HL-60 (cell line): ENCODE measurements at places on chromosomes 2 and 18.
A peak's percentile ranks its signal among the peaks of the same experiment; 100 is the strongest.

DNA sequence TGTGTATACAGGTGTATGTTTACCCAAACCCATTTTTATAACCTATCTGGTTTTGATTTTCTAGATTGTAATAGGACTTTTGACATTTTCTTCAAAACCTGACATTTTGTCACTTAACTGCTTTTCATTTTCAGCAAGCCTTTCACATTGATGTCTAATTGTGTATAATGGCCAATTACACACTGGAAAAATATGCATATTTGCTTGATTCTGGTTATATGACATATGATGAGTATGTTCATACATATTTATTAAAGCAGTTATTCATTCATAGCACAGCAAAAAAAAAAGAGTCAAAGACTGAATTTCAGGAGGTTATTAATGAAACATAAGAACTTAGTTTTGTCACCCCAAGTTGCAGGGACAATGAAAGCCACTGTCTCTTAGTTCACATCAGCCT lies 307.7 kb upstream of the TNP1 start:
- DNase-seq = no peak

- DNase-seq = no peak
Observed at GRCh38 chr18:43563780-43564179, 286.5 kb upstream of the SYT4 start.

- DNase-seq = no peak
Observed at GRCh38 chr2:195562570-195563566, 94.2 kb upstream of the SLC39A10 start.

- no peak for DNase-seq
Observed at GRCh38 chr2:149042881-149043280, 4.4 kb downstream of the LYPD6B start.

DNA sequence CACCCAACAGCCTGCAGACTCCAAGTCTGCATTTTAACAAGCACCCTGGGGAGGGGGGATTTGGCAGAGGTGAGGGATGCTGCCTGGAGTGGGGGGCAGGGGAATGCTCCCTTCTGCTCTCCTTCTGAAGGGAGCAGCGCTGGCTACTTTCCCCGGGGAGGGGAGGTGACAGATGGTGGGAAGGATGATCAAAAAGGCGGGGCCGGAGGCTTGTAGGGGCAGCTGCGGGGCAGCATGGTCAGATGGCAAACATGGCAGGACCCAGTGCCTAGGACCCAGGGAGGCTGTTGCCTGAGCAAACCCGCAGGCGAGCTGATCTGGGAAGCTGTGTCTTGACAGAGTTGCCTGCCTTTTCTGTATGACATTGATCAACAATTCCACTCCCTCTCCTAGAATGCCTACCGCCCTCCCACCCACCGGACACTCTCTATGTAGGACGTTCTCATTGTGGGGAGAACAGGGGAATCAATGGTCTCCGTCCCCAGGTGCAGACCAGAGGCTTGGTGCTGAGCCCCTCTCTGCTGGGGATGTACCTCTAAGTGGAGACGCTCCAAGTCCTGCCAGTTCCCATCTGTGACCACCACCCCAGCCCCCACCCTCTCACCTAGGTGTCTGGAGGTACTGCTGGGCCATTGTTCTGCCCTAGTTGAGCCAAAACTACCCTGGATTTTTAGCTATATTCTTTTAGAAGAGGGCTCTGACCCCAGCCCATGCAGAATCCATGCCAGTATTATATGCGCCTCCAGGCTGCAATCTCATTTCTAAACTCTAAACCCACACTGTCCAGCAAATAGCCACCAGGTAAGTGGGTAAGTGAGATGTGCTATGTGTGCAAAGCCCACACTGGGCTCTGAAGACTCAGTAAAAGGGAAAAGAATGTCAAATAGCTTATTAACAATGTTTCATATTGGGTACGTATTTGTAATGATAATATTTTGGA lies 89.7 kb upstream of the SEC11C start:
- no peak for DNase-seq

GRCh38 chr18:26056291-26056690 lies 34.1 kb downstream of the SS18 start:
- no peak for DNase-seq

- no peak for DNase-seq
Observed at GRCh38 chr18:39485696-39486095, 1920.1 kb upstream of the CELF4 start.

GRCh38 chr2:1642993-1643619 lies 101.2 kb downstream of the PXDN start:
- DNase-seq = no peak

DNA sequence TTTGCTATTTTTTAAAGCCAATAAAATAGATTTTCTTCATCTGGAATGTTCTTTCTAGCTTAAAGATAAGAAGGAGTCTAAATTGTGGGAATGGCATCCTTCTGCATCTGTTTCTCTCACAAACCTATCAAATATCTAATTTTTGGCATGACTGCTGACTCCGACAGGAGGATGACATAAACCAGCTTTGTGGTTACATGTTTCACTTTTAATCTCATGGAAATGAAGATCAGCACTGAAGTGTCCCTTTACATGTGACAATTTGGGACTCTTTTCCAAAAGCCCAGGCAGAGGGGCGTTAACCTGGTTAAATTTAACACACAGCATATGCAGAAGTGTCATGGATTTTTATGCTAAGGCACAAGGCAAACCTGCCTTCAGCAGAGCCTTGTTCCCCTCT lies 694.7 kb downstream of the ARHGAP15 start:
- no peak for DNase-seq

- DNase-seq = peak; percentile 90
Observed at GRCh38 chr2:28602751-28603639, 107.1 kb downstream of the PLB1 start.

- peak; percentile 70 for DNase-seq
Observed at GRCh38 chr2:238256594-238257104, 16.8 kb upstream of the HES6 start.

DNA sequence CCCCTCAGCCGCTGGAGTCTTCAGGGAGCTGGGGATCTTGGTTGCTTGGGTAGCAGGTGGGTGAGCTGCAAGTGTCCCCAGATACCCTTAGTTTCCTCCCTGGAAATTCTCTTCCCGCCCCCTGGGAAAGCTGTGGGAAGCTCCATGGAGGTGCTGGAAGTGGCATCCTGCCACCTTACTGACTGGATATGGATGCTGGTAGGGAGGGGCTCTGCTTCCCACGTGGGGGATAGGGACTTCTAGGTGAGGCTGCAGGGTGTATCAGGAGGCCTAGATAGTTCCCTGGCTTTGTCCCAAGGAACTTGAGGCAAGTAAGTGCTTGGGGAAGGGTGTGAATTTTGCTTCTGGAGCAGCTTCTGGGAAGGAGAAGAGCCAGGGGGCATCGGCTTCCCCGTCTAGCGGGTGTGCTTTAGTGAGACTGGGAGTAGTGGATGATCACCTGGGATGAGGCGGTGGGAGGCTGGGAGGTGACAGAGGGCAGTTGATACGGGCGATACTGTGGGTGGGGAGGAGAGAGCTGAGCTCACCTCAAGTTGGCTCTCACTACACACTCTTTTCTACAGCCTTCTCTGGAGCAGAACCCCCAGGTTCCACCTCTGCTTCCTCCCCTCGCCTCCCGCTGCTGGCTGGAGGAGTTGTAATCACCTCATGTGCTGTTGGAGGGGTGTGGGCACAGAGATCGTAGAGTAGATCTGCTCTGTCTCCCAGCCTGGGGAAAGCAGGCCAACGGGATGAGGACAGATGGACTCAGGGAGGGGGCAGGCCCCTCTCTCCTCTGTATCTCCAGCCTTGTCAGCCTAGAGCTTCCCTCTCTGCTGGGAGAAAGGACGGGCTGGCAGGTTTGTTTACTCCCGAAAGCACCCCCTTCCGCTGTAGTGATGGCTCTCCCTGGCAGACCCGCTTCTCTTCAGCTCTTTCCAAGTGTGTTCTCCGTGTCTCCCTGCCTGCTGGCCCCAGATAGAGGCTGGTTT lies 19.8 kb downstream of the TET3 start:
- DNase-seq = no peak

- no peak for DNase-seq
Observed at GRCh38 chr18:33924576-33924975, 300.1 kb downstream of the NOL4 start.

- DNase-seq = no peak
Observed at GRCh38 chr2:19187323-19188020, 171.0 kb downstream of the OSR1 start.

GRCh38 chr2:223114170-223114569 lies 62.2 kb downstream of the KCNE4 start:
- no peak for DNase-seq

- no peak for DNase-seq
Observed at GRCh38 chr2:127737892-127738291, 36.6 kb downstream of the SFT2D3 start.
